ENCODE measurements at places on chromosomes 4 and X. TPM values are rescaled to one million over a fixed set of nuclear protein-coding genes. Genes with fewer than 3 reads are reported as not detected.

DNA sequence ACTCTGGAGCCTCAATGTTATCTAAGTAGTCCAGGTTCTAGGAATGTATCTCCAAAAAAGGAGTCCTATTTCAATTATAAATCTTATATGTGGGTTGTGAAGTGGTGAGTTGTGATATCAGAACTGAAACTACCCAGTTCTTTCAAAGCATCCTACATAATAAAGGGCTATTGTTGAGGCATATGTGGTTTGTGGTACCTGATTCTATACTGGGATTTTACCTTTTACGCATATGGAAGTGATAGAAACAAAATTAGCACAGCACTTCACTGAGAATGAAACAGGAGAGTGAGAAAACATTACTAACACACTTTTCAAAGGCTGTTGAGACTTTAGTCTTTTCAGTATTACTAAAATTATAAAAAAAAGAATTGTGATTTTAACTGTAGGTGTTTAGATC lies 417.7 kb upstream of the GALNT7 start:
- H3K27me3 ChIP-seq = no peaks in the 10 kb centered on the region
- H3K36me3 ChIP-seq = no peaks in the 10 kb centered on the region
- DNase-seq = peak; percentile 13
- no peak overlapping the region for H3K27ac ChIP-seq
- peaks cover 6% of the 10 kb centered on the region for H3K4me1 ChIP-seq
- H3K4me3 ChIP-seq = no peak overlapping the region

ABLIM2 gene
- 0.15 TPM for total RNA-seq

GRCh38 chrX:22163326-22163725 lies 109.4 kb upstream of the CBLL2 start:
- no peaks in the 10 kb centered on the region for H3K36me3 ChIP-seq
- H3K27me3 ChIP-seq = no peaks in the 10 kb centered on the region
- no peak for DNase-seq
- H3K27ac ChIP-seq = no peak overlapping the region
- H3K4me1 ChIP-seq = no peaks in the 10 kb centered on the region

DNA sequence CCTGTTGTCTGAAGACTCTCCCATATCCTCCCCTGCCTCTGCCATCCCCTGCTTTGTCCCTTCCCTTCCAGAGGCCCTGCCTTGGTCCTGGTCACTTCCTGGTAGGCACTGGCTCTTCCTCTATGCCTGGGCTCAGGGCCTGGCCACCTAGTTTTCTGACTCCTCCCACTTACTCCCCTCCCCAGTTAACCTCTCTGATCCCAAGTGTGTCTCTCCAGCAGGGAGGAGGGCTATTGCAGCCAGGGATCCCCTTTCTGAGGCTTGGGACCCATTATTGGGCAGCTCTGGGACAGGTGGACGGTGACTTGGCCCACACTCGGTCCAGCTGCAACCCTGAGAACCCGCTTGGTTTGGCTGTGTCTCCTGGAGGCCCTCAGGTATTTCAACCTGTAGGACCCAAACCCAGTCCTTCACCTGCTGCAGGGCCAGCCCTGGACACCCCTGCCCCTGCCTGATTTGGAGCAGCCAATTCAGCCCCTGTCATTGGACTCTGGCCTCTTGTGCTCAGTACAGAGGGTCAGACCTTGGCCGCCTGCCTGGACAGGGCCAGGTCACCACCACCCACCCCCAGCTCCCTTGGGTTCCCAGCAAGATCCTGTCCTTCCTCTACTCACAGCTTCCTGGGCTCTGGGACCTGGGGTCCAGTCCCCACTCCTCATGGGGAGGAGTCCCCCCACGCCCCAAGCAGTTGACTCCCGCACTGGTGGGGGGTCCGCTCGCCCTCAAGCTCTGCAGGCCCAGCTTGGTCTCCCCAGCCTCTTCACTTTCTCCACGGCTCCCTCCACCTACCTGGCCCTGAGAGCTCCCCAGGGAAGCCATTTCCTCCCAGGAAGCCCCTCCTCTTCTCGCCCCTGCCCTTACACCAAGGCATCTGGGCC lies 1.1 kb upstream of the SH3BP2 start:
- DNase-seq = no peak
- peaks cover 40% of the 10 kb centered on the region for H3K4me1 ChIP-seq
- H3K27ac ChIP-seq = no peak overlapping the region
- no peak overlapping the region for H3K4me3 ChIP-seq
- H3K36me3 ChIP-seq = no peaks in the 10 kb centered on the region

DNA sequence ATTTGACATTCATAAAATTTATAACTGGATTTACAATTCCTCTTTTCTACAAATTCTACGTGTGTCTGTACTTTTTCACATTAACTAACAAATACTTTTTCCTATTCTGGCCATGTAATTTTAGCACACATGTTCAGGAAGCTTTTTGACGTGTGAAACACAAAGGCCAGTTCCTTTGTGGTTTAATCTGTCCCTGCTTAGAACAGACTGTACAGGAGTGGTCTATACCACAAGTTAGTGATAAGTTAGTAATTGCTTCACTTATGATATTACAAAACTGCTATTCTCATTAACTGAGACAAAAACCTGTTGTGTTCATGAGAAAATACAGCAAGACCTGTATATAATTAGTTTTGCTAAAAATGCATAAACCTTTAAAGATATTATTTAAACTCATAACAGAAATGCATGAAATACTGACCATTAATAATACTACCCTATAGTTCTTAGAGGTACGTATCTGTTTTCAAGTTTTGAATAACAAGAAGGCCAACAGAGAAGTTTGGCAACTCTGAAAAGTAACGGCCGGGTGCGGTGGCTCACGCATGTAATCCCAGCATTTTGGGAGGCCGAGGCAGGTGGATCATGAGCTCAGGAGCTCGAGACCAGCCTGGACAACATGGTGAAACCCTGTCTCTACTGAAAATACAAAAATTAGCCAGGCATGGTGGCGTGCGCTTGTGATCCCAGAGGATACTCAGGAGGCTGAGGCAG lies 13.7 kb upstream of the AREG start:
- no peaks in the 10 kb centered on the region for H3K4me1 ChIP-seq
- DNase-seq = peak; percentile 23
- no peaks in the 10 kb centered on the region for H3K27me3 ChIP-seq
- no peaks in the 10 kb centered on the region for H3K36me3 ChIP-seq
- no peak overlapping the region for H3K4me3 ChIP-seq
- no peak overlapping the region for H3K27ac ChIP-seq

GRCh38 chrX:74419864-74420195 lies 1.5 kb upstream of the SLC16A2 start:
- no peak overlapping the region for H3K4me3 ChIP-seq
- no peak for DNase-seq
- H3K4me1 ChIP-seq = no peaks in the 10 kb centered on the region

TGIF2LX gene
- not detected for total RNA-seq

DNA sequence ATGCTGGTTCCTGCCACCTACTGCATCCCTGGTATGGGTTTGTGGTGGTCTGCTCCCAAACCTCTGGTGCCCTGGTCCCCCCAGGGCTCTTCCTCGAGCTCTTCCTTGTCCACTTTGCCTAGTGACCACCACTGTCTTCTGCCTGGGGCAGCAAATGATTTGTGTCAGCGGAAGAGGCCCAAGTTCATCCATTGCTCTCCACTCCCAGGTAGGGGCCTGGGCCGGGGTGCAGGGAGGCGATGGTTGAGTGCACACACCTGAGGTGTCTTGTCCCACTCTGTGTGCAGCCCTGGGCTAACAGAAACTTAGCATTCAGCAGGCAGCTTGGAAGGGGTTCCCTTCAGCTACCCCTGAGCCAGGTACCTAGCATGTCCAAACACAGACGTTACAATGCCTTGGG lies 75.6 kb upstream of the SOX3 start:
- H3K4me1 ChIP-seq = no peaks in the 10 kb centered on the region
- H3K36me3 ChIP-seq = no peaks in the 10 kb centered on the region
- no peak overlapping the region for H3K27ac ChIP-seq
- no peaks in the 10 kb centered on the region for H3K27me3 ChIP-seq
- no peak overlapping the region for H3K4me3 ChIP-seq

REELD1 gene
- total RNA-seq = 0.62 TPM

DNA sequence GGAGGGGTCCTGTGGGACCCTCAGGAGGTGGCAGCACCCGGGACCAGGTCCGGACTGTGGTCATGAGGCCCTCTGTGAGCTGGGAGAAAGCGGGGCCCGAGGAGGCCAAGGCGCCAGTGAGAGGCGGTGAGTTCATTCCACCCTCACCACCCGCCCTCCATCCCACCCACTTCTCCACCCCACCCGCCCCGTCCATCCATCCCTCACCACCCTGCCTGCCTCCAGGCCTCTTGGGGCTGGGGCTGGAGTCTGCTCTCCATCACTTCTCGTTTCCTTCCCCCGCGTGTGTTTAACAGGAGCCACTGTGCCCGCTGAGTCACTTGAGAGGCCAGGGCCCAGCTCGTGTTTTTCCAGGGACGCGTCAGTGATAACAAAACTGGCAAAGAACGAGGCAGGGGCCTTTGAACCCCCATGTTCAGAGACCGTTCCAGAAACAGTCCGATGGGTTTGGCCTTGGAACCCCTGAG lies 6.2 kb downstream of the SH3TC1 start:
- no peaks in the 10 kb centered on the region for H3K27me3 ChIP-seq
- peaks cover 7% of the 10 kb centered on the region for H3K36me3 ChIP-seq
- peaks cover 48% of the 10 kb centered on the region for H3K4me1 ChIP-seq
- H3K4me3 ChIP-seq = peak overlapping the region; percentile 36

GLA gene
- total RNA-seq = 25.0 TPM
